ENCODE measurements at places on chromosomes 11 and 22. TPM values are rescaled to one million over a fixed set of nuclear protein-coding genes. Genes with fewer than 3 reads are reported as not detected.
A peak's percentile ranks its signal among the peaks of the same experiment; 100 is the strongest.

DNA sequence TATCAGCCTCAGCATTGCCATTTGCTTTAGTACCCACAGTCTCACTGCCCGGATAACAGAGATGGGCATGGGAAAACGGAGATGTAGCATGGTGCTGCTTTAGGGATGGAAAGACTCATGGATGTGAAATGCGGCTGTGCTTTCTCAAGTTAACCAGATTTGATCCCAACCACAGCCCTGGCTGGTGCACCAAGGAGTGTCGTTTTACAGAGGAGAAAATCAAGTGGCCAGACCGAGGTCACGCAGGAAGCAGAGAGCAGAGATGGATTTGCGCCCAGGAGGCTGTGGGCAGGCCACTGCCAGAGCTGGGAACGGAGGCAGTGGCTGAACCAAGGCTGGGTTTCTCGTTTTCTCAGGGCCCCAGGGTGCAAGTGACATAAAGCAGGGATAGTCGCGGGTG is 9.0 kb downstream of the MB start:
- DNase-seq, result no peak

DNA sequence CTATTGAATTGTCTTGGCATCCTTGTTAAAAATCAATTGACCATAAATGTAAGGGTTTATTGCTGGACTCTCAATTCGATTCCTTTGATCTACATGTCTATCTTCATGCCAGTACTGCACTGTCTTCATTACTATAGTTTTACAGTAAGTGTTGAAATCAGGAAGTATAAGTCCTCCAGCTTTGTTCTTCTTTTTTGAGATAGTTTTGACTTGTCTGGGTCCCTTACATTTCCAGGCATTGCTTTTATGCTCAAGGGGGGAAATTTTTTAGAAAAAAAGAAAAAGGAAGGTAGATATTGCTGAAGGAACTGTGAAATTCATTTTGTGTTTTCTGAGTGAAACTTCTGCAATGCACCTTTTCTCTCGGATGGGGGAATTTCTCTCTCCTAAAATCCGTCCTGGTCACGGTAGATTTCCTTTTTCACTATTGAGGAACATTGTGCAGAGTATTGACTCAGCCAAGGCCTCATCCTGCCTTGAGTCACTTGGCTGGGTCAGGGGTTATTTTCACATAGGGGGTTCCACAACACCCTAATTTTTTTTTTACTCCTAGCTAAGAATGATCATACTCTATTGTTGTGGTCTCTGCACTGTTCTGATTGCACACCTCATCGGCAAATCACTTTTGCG is 2.8 kb upstream of the ACER3 start:
- no peak for DNase-seq

DNA sequence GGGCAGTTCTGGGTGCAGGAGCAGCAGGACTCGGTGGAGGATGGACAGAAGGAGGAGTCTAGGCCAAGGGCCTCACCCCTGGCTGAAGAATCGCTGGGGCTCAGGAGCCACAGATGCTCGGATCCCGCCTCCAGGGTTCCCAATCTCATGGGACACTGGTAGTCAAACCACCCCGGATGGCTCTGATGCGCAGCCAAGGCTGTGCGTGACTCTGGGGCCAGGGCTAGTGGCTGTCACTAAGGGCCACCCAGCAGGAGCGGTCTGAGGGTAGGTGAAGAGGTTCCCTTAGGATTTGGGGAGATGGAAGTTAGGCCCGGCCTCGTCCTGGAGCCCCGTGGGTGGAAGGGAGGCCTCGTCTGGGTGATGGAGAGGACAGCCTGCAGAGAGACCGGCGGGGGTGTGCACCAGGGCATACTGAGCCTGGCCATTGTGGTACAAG is 300.6 kb downstream of the TBC1D22A start:
- no peak for DNase-seq

Gene PNPLA5
- not detected for total RNA-seq

DNA sequence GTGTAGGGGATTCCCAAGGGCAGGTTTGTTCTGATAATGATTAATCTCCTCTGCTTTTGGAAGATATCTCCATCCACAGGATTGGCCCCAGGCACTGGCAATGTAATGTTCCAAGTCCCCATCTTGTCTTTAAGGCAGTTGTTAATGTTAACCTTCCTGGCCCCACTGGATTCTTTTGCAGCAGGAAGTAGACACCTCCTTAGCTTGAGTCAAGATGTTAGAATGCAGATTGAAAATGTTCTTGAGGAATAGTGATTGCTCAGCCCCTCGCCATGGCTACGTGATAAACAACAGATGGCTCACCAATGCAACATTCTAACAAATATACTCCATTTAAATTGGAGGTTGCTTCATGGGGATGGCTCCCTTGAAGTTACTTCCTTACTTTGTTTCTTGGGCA is 7.3 kb downstream of the HEPHL1 start:
- peak; percentile 13 for DNase-seq

GRCh38 chr11:11618973-11619435 is 2.8 kb downstream of the GALNT18 start:
- no peak for DNase-seq

GRCh38 chr11:131474947-131475346 is 104.5 kb downstream of the NTM start:
- DNase-seq, result no peak

DNA sequence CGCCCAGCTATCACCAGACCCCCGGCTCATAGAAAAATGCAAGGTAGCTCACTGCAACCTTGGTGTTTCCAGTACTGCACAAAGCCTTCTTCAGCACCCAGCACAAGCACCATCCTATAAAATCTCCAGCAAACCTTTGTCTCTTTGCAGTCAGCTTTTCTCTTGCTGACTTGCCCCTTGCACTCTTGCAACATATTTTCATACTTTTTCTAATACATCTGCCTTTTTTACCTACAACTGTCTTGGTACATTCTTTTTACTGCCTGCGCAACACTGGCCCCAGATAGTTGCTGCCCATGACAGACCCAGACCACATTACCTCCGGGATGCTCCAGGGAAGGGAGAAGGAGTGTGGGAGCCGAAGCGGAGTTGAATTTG is 142.4 kb downstream of the MPPED1 start:
- DNase-seq, result no peak

DNA sequence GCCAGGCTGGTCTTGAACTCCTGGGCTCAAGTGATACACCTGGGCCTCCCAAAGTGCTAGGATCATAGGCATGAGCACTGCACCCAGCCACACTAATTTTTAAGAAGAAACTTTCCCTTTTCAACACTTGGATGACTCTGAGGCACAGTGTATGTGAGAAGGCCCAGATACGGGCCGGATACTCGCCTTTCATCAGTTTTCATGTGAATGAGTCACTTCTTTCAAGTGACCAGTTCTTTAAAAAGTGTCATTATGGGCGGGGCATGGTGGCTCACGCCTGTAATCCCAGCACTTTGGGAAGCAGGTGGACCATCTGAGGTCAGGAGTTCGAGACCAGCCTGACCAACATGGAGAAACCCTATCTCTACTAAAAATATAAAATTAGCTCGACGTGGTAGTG is 120.8 kb downstream of the CTTN start:
- DNase-seq, result peak; percentile 58

- DNase-seq, result no peak
These were observed 10.1 kb upstream of the FADS3 start for GRCh38 chr11:61901397-61901796.

DNA sequence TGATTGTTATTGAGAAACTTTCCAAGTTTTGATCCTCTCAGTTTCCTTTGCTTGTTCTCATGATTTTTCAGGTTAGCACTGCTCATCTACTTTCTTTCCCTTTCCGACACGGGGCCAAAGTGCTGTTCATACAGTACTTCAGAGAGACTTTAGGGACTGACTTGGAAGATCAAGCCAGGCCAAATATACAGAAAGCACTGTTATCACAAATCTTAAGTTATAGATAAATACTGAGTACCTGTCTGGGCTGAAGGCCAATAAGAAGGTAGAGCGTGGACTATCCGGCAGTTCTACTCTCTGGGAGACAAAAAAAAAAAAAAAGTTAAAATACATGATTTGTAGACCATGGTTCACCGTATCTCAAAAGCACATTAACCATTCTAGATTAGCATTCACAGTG is 46.2 kb downstream of the AMBRA1 start:
- no peak for DNase-seq

- DNase-seq, result no peak
These were observed 1273.9 kb upstream of the CNTN5 start for GRCh38 chr11:97746818-97747217.

GRCh38 chr22:46092670-46093410 is 57.5 kb upstream of the PPARA start:
- no peak for DNase-seq

DNA sequence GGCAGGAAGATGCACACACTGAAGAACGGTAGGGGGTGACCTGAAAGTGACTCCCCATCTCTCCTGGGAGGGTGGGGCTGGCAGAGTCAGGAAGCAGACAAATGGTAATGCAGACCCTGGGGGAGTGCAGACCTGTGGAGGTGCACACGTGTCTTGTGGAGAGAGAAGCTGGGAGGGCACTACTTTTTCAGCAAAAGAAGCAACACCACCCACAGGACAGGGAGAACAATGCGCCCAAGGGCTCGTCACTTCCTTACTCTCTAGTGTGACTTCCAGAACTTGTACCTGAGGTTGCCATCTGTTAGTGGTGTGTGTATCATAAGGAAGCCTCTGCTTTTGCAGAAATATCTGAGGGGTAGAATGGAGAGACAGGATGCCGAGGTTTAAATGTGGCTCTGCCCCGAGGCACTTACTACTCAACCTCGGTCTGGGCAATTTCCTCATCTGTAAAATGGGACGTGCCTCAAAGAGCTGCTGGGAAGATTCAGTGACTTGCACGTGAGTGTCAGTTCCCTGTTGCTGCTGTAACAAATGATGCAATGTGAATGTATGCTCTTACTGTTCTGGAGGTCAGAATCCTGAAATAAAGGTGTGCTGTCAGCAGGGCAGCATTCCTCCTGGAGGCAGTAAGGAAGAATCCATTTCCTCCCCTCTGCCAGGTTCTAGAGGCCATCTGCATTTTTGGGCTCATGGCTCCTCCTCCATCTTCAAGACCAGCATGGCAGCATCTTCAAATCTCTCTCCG is 323.4 kb downstream of the SHANK2 start:
- DNase-seq, result no peak

DNA sequence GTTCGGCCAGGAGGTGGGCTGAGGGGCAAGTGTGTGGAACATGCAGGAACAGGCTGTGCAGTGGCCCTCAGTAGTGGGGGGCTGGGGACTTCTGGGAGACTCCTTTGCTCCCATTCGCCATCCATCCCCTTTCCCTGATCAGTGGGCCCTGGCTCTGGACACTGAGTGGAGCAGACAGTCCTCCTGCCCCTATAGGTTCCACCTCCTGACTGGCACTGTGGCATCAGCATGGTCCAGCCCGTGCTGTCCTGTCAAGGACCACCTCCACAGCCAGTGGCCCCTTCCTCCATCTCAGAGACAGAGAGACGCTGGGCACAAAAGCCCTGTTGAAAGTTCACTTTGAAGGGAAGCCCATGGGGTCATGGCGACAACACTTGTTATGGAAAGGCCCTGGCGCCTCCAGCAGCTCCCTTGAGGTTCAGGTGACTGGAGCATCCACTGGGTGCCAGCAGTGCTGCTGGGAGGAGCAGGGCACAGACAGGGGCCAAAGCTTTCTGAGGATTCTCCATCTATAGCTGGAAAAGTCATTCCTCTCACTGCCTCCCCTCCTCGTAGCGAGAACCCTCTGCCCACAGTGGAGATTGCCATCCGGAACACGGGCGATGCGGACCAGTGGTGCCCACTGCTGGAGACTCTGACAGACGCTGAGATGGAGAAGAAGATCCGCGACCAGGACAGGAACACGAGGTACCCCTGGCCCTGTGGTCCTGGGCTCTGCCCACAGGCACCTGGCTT is 5.6 kb downstream of the DERL3 start:
- no peak for DNase-seq

- DNase-seq, result peak; percentile 71
These were observed 4.4 kb upstream of the ZNRD2 start for GRCh38 chr11:65565624-65566453.

- no peak for DNase-seq
These were observed 7.2 kb downstream of the TMEM86A start for GRCh38 chr11:18705651-18706281.

Gene TMEM25
- total RNA-seq, result 8.7 TPM

DNA sequence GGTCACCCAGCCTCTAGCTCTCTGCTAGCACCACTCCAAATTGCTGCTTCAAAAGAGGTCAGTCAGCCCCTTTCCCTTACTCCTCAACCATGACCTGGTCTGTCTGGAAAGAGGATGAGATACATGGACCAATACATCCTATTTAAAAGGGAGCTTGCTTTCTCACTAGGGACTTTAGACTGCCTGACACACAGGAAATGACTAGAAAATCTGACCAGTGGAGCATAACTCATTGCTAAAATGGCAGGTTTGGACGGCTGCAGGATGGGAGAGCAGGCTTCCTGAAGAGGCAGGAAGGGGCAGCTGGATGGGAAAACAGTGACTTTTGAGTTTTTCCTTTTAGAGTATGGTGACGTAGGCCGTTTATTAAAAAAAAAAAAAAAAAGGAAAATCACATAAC is 25.3 kb downstream of the STIM1 start:
- peak; percentile 62 for DNase-seq

DNA sequence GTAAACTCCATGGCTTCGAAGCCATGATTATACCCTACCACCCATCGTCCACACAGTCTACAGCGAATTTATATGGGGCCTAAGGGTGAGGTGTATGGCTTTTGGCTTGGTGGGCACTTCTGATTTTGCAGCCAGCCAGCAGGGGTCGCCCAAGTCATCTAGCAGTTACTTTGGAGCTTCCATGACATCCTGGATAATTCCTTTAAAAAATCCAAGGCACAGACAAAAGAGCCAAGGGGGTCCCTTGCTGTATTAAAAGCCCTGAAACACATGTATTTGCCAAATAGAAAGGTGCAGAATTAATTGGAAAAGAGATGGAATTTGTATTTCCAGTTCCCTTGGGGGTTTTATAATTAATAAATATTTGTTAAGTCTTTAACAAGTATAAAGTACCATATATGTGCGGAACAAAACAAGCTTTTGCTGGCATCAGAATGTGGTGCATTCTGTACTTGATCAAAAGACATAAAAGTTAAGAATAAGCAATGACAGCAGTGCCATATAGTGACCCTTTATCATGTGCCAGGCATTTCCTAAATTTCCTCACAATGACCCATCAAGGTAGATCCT is 132.8 kb upstream of the PITPNB start:
- peak; percentile 67 for DNase-seq

- DNase-seq, result no peak
These were observed 439.1 kb downstream of the ETS1 start for GRCh38 chr11:128148208-128148607.

DNA sequence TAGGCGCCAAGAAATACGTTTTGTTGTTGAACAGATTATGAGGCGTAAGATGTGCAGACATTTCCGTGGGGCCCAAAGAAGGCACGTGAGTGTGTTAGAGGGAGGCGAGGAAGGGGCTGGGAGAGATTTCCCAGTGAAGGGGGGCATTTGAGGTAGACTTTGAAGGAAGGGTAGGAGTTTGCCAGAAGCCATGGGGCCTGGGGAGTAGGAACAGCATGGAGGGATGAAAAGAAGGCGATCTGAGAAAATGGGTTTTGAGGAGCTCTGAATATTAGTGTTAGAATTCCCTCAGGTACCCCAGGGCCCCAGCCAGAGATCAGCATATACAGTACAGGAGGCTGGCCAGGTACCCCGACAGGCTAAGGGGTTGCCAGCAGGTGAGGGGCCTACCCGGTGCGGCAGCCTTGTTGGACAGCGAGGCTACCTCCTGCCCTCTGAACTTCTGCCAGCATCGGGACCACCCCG is 414 bp upstream of the MIEF1 start:
- DNase-seq, result no peak

All from Daoy (cell line).